ENCODE measurements at places on chromosomes 12 and 14.

GRCh38 chr12:64663015-64663414, 52.7 kb downstream of the RASSF3 start:
- no peak for DNase-seq

DNA sequence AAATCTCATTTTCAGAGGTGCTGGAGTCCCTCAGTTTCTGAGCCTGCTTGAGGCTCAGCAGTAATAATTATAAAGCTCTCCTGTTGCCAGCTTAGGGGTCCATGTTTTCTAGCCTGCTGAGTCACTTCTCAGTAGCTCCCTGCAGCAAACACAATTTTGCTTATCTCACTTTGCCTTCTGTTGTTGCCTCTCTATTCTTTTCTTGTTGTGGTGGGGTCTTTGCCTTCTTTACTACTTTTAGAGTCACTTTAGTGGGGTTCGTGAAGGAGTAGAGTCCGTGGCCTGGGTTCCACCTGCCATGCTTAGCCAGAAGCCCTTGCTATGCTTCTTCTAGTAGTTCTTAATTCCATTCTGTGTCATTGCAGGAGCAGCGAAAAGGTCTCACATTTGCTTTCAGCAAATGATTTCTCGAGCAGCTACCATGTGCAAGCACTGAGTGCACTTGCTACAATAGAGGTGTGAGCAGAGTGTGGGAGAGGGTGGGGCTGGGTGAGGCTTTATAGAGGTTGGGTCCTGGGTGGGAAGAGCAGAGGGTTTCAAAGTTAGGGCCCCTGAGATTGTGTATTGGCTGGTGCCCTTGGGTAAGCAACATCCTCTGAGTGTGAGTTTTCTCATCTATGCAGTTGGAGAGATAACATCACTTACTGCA, 114.3 kb downstream of the ADCK1 start:
- no peak for DNase-seq

GRCh38 chr14:28653521-28653920, 113.1 kb upstream of the FOXG1 start:
- DNase-seq: no peak

- DNase-seq: no peak
These were observed 224.9 kb downstream of the APAF1 start for GRCh38 chr12:98869886-98870503.

DNA sequence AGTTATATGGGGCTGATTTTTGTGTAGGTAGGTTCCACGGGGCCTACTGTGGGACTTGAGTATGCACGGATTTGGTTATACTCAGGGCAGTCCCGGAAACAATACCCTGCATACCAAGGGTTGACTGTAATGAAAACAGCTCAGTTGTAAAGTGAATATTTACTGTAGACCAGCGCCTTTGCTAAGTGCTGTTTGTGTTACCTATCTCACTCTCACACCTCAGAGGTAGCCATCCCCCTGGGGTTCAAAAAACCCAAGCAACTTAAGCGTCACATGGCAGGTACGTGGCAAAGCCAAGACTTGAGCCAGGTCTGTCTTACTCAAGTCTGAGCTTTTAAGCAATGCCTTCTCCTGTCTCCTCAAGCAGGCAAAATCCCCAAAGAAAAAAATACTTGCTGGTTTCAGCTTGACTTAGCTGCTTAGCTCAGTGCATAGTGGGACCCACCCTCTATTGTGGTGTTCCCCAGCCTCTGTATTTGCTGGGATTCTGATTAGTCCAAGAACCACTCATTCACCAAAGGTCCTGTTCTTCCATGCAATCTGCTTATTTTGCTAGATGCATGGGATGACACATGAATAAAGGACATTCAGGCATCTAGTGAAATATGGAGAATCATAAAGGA, 34.2 kb upstream of the STRN3 start:
- no peak for DNase-seq

- no peak for DNase-seq
These were observed 173.0 kb downstream of the MYRFL start for GRCh38 chr12:69998011-69998410.

DNA sequence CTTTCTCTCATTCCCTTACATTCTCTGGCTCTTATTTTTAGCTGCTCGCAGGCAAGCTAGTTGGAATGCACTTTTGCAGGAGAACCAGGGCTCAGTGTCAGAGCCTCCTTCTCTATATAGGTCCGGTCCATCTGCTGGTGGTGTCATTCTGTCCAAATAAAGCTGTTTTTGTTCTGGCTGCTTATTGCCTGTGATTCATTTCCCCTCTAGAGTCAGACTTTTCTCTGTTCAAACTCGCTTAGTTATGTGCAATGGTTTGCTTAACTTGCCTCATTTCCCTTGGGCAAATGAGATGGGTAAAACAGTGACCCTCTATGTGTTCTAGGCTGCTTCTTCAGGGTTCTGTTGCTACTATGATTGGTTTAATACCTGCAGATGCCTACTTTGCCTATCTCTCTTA, 2.9 kb downstream of the SMARCD1 start:
- no peak for DNase-seq

- DNase-seq: no peak
These were observed 92.4 kb downstream of the PELI2 start for GRCh38 chr14:56210571-56210970.

- DNase-seq: no peak
These were observed 576.8 kb upstream of the TMEM132C start for GRCh38 chr12:127690161-127690560.
